ENCODE measurements at places on chromosomes 6 and 20.

- no peak for DNase-seq
These were observed 235 bp downstream of the MAP7 start for GRCh38 chr6:136550045-136550329.

- DNase-seq: no peak
These were observed 66.8 kb downstream of the ATG5 start for GRCh38 chr6:106258726-106259125.

DNA sequence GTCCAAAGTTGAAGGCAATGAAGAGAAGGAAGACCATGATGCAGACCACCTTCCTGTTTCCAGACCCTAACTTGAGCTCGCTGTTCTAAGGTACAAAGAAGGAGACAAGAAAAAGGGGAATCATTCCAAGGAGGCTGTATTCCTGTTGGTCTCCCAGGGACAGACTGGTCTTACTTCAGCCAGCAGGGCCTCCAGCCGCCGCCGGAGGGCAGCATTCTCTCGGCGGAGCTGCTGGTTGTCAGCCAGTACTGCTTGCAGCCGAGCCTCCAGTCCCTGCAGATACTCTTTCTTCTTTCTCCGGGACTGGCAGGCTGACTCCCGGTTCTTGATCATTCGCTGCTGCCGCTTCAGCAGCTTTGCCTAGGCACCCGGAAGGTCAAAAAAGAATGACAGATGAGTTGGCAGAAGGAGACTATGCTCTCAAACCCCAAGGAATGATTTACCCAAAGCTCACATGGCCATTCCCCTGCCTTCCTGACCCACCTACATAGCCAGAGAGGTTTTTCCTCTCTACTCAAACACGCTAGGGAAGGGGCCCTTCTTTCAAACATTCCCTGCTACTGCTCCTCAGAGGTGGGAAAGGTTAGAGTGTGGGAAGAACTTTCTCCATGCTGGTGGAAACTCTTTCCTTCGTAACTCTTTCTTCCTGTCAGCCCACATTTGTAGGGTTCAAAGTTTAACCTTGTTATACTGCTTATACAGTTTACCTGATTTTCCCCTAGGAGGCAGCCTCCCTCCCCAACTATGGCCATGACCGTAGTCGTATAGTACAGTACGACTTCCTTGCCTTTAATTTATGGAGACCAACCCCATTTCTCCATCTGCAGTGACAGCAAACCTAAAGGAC lies 9.0 kb downstream of the ATF6B start:
- DNase-seq: peak; percentile 41

DNA sequence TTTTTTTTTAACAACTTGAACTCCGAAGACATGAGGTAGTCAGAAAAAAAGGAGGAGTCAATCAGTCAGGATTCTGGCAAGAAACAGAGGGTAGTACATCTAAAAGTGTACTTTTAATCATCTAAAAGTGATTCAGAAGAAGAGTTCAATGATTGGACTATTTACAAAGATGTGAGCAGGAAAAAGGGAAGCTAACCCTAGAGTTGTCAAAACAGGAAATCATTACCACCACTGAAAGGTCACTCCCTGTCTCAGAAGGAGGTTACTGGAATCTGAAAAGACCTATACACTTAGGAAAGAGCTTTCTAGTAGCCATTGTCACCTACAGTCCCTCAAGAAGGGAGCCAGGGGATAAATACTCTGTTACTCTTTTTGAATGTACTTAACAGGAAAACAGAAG lies 16.7 kb upstream of the LMBRD1 start:
- DNase-seq: no peak
